ENCODE measurements at places on chromosomes 6 and 20.

GRCh38 chr6:51855310-51856082 lies 231.9 kb downstream of the PKHD1 start:
- no peak for DNase-seq

DNA sequence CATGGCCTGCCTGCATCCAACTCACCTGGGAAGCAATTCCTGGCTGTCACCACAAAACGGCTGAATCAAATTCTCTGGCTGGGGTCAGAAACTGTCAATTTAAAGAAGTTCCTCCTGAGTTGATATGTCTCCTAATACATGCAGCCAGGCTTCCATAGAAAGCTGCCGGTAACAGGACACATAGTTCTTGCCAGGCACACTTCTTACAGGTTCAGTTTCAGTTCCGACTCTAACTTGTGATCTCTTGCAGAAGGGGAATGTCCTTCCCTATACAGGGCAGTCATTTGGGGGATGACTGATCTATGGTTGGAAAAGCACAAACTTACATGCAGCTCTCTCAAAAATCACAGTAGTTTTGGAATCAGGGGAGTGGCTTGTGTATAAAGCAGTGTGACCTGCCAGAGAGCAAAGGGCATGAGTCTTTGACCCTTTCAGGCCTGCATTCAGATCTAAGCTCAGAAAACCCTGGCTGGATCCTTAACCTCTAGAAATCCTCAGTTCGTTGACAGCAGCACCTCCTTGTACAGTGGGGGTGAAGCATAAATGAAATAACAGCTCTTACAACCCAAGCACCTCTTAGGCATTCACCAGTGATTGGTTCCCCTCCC lies 195.6 kb downstream of the SCP2D1 start:
- DNase-seq, result no peak

DNA sequence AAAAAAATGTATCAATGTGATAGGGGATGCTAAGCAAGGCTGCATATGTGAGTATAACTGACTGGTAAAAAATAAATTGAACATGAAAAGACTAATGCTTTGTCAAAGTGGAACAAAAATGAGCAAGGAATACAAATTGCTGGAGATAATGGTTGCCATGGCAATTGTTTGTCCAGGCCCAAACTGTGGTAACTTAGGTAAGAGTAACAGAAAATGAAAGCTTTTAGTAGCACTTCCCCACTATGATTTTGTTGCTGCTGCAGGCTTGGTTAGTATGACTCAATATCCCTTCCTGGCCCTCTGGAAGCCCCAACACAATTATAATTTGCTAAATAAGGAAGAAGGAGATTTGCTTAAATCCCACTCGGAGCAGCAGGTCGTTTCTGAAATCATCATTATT lies 577.1 kb downstream of the DOK5 start:
- DNase-seq, result no peak

GRCh38 chr6:36979347-36979742 lies 6.7 kb downstream of the MTCH1 start:
- DNase-seq, result no peak

GRCh38 chr6:110329714-110330436 lies 28.3 kb downstream of the METTL24 start:
- DNase-seq, result no peak

- no peak for DNase-seq
Observed at GRCh38 chr6:72969666-72970065, 255.6 kb downstream of the KHDC1L start.

DNA sequence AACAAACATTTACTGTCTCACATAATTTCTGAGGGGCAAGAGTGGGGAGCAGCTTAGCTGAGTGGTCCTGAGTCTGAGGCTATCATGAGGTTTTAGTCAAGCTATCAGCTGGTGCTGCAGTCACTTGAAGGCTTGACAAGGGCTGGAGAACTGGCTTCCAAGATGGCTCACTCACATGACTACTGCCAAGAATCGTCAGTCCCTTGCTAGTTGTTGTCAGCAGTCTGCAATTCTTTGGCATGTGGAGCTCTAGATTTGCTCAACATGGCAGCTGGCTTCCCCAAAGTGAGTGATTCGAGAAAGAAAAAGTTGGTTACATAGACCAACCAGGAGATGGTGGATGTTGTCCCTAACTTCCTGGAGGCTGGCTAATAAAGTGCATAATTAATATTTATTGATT lies 2.8 kb upstream of the LRRC1 start:
- DNase-seq, result no peak

GRCh38 chr6:157714153-157714490 lies 108.9 kb upstream of the SNX9 start:
- DNase-seq, result no peak

DNA sequence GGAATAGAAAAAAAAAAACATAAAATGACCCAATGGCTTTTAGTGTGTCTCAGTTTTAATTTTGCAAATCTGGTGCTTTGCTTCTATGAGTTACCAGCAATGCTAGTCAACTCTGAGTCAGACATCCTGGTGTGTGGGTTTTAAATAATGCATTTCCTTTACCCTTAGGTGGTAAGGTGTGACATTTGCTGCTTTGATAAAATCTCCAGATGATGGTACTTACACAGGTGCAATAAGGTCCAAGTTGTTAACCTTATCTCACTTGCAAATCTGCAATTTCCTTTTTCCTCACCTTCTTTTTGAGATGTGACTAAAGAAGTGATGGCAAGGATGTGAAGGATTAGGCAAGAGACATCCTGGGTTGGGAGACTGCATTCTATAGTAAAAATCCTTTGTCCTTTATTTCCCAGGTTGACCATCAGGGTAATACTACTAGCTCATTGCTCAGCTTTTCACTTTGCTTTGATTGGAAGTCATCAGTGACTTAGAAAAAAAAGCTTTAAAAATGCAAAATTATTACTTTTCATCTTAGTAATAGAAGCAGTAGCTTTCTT lies 818.5 kb upstream of the FLRT3 start:
- no peak for DNase-seq

- no peak for DNase-seq
Observed at GRCh38 chr6:46451343-46451742, 39.9 kb downstream of the RCAN2 start.

DNA sequence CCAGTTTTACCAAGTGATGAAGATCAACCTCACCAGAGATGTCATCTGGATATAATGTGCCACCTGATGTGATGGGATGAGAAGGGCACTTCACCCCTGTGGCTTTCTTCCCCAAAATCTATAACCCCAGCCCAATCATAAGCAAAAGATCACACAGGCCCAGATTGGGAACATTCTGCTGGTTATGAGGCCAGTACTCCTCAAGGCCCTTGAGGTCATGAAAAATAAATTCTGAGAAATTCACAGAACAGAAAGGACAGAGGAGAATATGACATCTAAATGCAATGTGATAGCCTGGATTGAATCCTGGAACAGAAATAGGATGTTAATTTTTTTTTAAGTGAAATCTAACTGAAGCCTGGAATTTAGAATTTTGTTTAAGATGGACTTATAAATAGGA lies 243.5 kb downstream of the CBLN4 start:
- DNase-seq, result no peak

DNA sequence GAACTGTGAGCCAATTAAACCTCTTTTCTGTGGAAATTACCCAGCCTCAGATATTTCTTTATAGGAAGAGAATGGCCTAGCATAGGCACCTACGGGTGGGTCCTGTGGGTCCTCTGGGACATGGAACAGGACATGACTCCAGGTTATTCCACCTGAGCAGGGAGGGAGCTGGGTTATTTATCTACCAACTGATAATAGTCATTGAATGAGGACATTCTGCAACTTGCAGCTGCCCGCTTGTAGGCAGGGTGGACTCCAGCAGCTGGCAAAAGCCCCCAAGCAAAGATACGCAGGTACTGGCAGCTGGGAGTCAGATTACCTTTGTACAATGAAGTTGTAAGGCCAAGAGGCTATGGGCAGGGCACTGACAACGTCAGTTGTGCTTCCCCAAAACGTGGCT lies 1.4 kb upstream of the BANF2 start:
- no peak for DNase-seq

DNA sequence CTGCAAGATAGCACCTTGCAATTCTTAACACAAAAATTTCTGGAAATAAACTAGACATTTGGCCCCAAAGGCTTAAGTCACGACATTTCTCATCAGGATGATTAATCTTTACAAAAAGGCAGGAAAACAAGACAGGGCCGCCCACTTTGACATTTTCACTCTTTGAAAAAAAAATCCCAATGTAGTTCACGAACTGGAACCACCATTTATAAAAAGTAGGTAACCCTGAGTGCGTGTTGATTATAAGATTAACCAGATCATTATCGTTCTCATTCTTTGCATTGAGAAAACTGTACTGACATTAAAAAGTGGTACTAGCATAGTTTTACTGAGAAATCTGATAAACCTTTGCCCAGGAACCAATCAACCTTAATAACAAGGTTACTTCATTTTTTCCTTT lies 108.8 kb downstream of the HUS1B start:
- no peak for DNase-seq

- DNase-seq, result no peak
Observed at GRCh38 chr20:42482808-42483207, 706.9 kb downstream of the PTPRT start.

GRCh38 chr6:141719476-141719875 lies 413.2 kb upstream of the GJE1 start:
- DNase-seq, result no peak

- DNase-seq, result no peak
Observed at GRCh38 chr6:4672772-4673171, 103.4 kb upstream of the CDYL start.

- DNase-seq, result no peak
Observed at GRCh38 chr20:26205350-26205749, 508.7 kb upstream of the ZNF337 start.

- DNase-seq, result no peak
Observed at GRCh38 chr6:157272866-157273755, 50.2 kb downstream of the TMEM242 start.

- no peak for DNase-seq
Observed at GRCh38 chr20:59783641-59784010, 149.8 kb downstream of the SYCP2 start.

DNA sequence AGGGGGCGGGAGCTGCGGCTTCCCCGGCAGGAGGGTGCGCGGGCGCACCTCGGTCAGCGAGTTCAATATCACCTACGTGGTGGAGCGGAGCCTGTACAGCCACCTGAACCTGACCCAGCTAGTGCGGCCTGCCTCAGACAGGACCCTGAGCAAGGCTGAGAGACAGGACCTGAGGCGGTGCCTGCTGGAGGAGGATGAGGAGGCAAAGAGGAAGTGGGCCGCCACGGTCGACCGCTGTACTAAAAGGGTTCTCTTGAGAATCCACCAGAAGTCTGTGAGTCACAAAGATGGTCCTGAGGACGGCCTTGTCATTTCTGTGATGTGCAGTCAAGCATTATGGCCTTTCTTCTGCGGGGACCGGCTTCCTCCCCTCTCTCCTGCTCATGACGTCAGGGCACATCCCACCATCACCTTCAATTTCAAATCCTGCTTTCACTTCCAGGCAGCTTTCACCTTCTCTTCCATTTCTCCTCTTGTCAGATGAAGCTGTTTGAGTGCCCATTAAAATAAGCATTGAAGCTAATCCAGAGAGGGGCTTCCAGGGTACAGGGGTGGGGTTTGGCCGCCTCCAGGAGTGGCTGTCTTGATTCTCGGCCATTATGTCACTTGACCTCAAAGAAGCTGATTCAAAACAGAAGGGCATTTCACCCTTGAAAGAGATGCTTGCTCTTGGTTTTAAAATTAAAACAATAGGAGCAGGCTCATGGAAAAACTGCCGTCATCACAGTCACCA lies 177.6 kb downstream of the SASH1 start:
- DNase-seq, result no peak

- DNase-seq, result no peak
Observed at GRCh38 chr6:111534231-111534751, 51.3 kb upstream of the REV3L start.

DNA sequence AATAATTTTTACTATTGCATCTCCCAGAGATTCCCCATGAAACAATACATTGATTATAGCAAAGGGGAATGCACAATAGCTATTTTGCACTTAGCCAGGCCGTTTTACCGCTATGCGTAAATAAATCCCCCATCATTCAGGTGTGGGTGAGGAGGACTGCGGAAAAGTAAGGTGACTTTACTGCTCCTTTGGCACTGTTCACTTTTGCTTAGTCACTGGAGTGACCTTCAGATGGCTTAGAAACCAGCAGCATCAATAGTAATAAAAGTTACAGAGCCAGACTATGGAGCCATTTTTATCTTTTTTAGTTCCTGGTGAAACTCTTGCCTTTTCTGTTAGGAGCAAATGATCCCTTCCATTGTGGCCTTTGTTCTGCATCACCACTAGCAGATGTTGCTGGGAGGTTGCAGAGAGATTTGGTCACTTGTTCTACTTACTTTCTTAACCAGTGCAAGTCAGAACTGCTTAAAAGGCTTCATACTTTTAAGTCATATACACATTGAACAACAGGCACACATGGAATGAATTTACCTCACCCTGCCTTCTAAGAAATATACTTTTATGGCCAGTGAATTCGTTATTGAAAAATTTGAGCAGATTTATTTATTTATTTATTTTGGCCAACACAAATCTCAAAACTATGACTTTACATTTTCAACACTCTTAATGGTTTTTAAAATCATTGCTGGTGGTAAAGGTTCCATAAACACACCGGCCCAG lies 12.1 kb upstream of the BTBD3 start:
- DNase-seq, result no peak

DNA sequence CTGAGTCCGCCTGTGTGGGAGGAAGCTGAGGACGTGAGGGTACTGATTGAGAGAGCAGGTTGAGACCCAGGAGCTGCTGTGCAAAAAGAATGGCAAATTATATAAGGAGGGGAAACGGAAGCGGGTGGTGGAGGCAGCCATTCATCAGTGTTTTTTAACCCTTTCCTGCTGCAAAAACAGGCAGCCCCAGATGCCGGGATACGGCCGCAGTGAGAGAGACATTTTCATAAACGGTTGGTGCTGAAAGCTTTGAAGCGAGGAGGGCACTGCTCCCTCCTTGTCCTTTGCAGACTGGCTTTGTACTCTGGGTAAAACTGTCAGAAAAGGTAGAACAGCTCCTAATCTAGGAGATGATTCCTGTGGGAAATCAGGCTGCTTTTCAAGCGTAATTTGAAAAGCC lies 56.4 kb downstream of the TTI1 start:
- no peak for DNase-seq

- no peak for DNase-seq
Observed at GRCh38 chr6:161216616-161217205, 57.1 kb downstream of the AGPAT4 start.

DNA sequence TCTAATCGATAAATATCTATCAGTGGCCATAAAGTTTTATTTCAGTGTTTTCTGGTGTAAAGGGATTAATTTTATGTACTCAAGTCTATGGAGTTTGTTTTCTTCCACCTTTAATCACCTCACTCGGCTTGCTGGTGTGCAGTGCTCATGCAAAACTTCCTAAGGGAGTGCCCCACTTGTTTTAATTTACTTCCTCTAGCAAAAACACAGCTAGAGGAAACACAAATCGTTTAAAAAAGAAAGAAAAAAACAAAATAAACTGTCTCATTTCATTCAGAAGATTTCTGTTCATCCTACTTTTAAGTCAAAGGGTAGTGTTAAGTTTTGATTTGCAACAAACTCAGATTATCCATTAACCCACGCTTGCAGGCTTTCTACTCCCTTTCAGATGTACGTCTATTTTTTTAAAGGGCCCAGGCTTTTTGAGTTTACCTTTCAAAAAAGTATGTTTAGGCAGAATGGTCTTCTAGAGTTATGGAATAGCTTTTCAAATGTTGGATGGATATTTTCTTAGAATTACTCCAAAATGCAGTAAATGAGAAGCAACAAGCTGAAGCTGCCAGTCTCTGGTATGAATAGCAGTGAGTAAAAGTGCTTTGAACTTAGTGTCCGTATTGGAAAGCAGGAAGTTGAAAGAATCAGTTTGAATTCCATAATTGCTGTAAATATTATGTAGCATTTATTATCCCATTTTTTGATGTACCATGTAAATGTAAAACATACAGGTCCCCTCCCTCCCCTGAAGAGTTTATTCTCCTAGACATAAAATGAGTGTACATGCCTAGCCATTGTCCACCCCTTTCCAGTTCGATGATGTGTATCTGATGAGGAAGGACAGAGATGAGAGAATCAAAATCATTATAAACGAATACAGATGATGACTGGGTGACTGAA lies 113.3 kb downstream of the SLC16A10 start:
- no peak for DNase-seq
